NCI-H524 (cell line): ENCODE measurements at places on chromosomes 12 and 14.

GRCh38 chr14:102573591-102574046 is 18.8 kb upstream of the RCOR1 start:
- DNase-seq, result no peak

GRCh38 chr14:99975190-99975589 is 90.0 kb upstream of the EVL start:
- no peak for DNase-seq

DNA sequence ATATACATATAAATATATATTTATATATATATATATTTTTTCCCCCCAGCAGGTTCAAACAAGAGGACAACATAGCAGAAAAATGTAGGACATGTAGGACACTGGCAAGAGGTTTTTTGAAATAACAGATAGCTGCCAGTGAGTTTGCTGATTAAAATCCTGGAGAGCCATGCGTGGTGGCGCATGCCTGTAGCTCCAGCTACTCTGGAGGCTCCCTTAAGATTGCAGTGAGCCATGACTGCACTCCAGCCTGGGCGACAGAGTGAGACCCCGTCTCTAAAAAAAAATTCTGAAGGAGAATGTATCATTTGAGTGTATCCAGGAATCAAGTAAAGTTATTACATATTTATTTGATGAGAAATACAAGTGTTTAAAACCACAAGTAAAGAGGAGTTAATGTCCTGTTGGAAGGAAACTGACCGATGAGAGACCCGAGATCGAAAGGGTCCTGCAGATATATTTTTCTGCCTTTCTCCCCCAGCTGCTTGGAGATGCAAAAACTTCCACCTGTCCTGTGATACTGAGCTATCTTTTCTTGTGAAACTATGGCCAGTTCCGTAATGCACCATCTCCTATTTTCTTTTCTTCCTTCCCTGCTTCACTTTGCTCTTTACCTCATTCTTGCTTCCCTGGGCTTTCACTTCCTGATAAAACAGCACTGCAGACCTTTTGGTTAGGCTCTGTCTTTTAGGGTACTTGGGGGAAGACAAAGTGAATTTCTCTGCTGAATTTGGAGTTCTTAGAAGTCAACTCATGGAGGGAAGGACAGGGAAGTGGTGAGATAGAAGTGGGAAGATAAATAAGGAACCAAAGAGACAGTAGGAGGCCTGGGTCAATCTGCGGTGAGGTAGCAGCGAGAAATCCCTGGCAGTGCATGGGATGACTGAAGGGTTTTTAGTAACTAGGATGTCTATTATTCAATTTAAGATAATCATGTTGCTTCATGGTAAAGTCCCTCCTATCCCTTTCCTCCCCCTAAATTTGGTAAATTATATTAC is 41.2 kb upstream of the SLC2A13 start:
- DNase-seq, result no peak

GRCh38 chr14:72532686-72533454 is 361.0 kb downstream of the DPF3 start:
- DNase-seq, result no peak

GRCh38 chr14:101055106-101055662 is 151.7 kb upstream of the RTL1 start:
- DNase-seq, result no peak

GRCh38 chr12:13205809-13206559 is 9.5 kb downstream of the EMP1 start:
- no peak for DNase-seq

DNA sequence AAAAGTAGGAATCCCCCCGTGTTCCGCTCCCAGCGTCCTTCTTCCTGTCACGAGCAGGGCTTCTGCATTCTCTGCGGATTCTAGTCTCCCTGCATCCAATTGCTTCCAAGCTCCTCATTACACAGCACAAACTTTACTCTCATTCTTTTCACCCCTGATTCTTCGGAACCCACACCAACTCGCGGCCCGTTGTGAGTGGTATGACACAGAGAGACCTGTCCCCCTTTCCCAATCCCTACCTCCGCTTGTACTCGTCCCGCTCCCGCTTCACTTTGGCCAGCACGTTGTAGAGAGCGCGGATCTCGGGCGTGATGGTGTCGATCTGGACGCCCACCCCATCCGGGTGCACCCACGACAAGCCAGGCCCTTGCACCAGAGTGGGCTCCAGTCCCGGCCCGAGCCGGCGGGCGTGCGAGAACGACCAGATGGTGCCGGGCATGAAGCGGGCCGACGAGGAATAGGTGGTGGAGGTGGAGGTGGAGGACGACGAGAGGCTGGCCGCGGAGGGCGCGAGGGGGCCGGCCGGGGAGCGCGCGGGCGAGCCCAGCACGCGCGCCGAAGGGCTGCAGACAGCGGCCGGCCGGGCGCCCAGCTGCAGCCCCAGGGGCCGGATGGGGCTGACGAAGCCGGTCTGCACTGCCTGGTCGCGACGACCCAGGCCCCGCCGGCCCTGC is 687 bp downstream of the IFFO1 start:
- DNase-seq, result no peak

GRCh38 chr14:63616015-63616414 is 25.7 kb downstream of the WDR89 start:
- no peak for DNase-seq

- DNase-seq, result no peak
Observed at GRCh38 chr12:72018036-72018435, 79.4 kb downstream of the TPH2 start.

GRCh38 chr12:107457362-107457935 is 228.2 kb upstream of the PWP1 start:
- no peak for DNase-seq

GRCh38 chr12:132766380-132767085 is 4.9 kb upstream of the ANKLE2 start:
- no peak for DNase-seq

DNA sequence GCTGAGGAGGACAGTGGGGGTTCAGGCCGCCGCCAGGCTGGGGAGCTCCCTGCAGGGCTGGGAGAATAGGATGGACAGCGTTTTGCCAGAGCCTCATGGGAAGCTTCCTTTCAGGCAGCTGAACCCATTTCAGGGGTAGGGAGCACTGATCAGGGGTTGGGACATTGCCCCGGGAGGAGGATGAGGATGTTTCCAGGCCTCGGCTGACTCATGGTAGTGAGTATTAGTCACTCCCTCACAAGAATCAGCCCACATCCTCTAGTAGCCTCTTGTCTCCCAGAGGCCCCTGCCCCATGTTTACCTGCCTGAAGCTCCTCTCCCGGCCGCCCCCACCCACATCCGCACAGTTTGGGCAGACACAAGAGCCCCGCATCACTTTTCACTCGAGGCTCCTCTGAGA is 89.8 kb downstream of the ZFP36L1 start:
- no peak for DNase-seq

DNA sequence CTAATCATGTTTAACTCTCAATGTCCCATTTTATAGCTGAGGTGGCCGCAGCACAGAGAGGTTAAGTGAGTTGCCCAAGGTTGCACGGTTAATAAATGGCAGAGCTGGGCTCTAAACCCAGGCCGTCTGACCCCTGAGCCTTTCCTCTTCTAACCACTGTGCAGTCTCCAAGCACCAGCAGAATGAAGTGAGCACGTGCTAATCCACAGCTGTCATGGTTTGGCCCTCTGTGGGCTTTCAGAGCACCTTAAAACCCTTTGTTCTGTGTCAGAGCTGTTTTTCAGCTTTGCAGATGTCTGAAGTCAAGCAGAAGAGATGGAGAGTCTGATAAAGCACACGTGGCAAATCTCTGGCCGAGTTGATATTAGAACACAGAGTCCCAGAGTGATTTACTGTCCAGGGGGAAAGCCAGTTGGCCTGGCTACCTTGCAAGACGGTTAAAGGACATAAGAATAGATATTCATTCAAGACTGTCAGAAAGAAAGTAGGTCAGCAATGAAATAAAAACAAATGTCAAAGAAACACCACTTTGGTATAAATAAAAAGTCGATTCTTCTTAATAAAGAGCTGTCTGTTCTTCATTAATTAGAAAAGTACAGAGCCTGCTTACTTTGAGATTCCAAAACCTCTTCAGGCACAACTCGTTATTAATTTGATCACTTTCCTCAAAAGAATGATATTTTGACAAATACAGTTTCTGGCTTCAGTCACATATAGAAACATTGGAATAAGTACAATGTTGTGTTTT is 107.3 kb downstream of the CRADD start:
- peak; percentile 83 for DNase-seq

DNA sequence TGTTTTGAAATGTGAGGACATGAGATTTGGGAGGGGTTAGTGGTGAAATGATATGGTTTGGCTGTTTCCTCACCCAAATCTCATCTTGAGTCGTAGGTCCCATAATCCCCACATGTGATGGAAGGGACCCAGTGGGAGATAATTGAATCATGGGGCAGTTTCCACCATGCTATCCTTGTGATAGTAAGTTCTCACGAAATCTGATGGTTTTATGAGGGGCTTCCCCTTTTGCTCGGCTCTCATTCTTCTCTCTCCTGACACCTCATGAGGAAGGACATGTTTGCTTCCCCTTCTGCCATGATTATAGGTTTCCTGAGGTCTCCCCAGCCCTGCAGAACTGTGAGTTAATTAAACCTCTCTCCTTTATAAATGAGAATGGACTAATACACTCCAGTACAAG is 18.0 kb downstream of the GALNT6 start:
- DNase-seq, result no peak
